AG04449 (cell line): ENCODE measurements at places on chromosomes 1 and 21.

- DNase-seq: no peak
These were observed 116.0 kb upstream of the IFFO2 start for GRCh38 chr1:19072285-19072981.

DNA sequence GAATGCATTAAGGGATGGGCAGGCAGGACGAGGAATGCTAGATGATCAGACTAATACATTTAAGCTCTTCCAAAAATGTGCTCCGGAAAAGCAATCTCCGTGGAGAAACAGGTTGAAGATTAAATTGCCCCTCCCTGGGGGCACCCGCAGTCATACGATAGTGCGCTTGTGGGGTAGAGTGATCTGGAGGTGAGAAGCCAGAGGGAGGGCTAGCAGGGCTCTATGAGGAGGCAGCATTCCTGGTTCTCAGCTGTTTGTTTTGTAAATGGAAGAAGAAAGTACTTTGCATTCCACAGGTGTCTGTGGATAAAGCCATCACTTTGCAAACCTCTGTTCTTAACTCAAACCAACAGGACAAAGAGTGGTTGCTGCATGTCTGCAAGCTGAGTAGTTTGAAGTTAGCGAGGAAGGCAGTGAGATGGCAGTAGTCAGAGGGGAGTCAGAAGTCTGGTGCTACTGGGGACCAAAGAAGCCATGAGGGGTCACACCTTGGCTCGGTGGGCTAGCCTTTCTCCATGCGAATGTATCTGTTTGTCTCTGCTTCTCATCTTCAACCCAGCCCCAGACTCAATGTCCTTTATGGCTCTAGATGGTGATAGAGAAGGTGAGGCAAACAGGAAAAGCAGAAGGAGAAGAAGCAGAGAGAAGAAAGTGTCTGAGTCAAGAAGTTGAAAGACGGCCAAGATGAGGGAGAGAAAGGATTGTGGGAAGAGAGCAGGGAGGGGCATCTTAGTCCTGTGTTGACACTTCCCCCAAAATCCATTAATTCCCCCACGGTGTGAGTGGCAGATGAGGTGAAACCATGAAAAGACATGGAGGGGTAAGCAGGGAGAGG, 65.2 kb upstream of the GJA8 start:
- no peak for DNase-seq

DNA sequence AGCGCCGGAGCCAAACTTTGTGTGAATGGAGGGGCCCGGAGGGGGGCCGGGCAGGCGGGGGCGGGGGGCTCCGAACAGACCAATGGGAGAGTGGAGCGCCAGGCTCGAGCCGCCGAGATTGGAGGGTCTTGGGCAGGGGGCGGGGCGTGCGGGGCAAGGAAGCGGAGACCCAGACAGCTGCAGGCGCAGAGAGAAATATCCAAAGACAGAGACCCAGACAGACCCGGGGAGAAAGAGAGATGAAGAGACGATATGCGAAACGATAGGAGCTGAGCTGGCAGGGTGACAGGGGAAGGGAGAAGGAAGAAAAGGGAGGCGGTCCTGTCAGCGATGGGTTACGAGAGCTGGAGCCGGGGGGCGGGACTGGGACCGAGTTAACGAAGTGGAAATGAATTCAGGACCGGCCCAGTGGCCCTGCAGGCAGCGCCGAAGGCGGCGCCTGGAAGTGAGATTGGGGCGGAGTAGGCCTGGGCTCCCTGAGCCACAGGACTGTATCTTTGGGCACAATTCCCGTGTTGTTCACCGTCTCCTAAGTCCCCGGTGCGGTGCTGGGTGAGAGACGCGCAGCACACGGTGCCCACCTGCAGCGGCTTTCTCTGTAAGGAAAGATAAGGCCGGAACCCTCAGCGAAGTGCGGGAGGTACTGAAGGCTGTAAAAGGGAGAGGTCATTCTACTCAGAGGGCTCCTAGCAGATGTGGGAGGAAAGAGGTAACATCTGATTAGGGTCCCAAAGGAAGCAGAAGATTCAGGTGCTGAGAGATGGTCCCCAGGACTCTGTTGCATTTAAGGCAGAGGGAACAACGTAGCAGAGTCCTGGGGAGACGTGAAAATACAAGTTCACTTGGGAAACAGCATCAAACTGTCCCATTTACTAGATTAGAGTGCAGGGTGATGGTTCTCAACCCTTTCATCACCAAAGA, 543 bp upstream of the KCNJ10 start:
- DNase-seq: no peak

DNA sequence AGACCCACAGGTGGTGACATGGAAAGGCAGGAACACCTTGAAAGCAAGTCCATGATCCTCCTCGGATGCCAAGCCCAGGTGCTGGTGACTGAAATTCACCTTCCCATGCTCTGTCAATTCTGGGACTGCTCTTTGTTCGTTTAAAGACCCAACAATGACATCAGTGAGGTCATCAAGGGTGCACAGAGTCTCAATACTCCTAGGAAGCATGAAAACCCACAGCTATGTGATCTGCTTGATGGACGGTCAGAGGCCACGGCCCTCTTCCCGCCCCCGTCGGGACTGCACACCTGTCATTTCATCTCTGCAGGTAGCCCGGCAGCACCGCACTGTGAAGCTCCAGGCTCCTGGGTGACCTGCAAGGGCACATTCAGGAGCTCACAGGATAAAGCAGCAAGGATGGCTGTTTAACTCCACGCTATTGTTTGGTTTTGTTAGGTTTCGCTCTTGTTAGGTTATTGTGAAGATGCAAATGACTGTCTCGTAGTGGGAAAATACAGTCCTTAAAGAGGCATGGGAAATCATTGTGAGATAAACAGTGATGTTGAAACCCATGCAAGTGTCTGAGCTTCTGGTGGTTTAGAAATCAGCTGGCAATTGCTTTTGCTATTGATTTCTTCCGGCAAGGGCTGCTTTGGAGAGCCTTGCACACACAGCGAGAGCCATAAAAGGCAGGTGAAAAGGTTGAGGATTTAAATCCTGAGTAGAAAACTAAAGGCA, 124.8 kb upstream of the AJAP1 start:
- DNase-seq: no peak

GRCh38 chr1:62368989-62369388, 49.8 kb upstream of the KANK4 start:
- DNase-seq: no peak

DNA sequence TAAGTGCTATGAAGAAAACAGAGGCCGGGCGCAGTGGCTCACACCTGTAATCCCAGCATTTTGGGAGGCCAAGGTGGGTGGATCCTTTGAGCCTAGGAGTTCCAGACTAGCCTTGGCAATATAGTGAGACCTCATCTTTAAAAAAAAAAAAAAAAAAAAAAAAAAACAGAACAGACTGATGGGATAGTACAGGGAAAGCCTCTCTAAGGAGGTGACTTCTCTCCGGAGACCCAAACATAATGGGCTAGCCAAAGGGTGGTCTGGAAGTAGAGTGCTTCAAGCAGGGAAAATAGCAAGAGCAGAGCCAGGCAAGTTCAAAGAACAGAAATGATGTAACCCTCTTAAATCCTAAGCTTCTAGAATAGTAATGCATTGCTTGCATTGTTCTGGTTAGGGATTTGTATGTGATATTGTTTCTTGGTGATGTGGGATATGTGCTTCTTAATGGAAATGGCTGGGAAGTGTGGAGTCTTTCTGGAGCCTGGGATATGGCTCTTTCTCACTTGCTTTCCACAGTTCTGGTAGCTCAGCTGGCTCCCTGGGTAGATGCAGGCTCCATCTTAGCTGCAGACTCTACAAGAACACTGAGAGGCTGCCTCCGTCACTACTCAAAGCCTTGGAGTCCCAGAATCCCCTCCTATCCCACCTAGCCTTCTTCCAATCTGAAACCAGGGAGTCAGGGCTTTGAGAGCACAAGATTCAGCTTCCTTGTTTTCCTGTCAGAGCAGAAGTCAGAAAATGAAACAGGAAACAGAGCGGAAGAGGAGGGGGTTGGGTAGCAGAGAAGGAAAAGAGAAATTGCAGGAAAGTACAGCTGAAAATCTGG, 1.9 kb upstream of the PIGV start:
- DNase-seq: no peak

DNA sequence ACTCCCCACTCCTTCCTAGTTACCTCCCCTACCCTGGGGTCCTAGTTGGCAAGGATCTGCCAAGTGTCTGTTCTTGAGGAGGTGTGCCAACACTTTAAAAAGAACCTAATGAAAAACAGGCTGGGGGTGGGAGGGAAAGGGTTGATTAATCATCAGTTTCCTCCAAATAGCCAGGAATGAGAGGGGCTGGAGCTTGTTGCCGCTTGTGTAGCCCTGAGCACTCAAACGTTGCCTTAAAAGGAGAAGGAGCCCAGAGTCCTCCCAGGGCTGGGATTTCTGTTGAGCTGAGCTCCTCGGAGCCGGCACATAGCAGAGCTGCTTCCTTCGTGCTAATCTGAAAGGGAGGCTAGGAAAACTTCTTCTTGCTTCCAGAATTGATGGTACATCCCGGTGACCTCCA, 15.9 kb downstream of the SHISA4 start:
- peak; percentile 84 for DNase-seq

DNA sequence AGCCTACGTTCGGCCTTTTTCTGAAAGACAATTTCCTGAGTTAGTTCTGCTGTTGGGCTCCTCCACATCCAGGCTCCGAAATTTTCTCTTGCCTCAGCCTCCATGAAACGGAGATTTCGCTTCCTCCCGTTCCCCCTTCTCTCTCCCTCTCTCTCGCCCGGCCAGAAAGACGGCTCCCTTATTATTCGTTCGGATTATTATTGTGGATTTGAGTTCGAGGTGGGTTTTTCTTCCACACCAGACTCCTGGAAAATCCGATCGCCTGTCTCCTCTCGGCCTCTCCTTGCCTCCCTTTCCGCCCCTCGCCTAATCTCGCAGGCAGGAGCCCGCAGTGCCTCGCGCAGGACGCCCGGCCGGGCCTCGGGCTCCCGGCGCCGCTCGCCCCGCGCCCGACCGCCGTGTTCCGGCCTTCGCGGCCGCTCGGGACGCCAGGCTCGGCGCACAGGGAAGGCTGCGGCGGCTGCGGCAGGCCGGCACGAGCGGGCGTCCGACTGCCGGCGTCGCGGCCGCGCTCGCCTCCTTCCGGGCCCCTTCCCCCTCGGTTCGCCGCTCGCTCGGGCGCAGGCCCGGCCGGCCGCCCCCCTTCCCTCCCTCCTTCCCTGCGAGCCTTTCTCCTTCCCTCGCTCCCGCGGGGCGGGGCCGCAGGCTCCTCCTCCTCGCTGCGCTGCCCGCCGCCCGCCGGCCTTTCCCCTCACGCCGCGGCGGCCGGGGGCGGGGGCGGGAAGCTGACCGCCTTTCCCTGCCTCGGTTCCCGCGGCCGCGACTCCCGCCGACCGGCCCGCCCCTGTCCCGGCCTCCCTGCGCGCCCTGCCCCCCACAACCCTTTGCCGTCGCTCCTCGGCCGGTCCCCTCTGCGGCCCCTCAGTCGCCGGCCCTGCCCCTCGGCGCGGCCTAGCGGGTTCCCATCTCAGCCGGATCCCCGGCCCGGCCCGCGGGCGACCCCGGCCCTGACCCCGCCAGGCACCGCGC, at the start of gene ARHGEF11:
TSS of gene ARHGEF11 (minus strand) at position 493 of the 969 bp plus-strand sequence. CDS start 1,412 bp downstream, outside the sequence.
- peak; percentile 21 for DNase-seq

DNA sequence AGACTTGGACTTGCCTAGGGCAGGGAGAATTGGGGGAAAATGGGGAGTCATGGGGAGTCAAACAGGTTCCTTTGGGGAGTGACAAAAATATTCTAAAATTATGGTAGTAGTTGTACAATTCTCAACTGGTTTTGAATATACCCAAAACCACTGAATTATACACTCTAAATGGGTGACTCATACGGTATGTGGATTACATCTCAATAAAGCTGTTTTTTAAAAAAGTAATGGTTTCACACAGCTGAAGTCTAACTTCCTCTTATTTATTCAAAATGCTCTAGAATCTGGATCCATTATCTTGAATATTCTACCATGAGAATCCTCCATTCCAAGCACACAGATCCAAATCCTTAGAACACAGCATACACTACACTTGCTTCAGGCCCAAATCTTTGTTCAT, 11.1 kb downstream of the EIF4G3 start:
- DNase-seq: no peak

DNA sequence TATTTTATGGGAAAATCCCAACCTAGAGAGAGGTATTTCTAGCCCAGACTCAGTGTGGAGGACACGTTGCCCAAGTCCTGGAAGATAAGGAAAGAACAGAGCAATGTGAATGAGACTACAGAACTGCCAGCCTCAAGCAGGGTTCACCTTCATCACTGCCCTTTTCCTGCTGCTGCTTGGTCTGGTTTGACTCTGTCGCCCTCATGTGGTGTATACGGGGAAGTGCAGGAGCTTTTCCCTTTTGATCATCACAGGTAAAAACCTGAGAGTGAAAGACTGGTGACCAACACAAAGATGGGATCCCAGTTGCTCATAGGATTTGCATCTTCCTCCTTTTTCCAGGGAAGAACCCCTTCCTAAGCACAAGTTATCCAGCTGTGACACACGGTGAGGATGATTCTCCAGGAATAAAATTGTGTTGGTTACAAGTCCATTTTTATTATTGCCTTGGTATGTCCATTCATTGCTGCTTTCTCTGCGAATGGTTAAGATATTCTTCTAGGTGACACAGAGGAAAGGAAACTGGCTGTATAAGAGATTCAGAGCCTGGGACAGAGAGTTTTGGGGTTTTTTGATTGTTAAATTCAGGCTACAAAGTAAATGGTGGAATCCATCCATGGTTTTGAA, 89.5 kb upstream of the CD53 start:
- no peak for DNase-seq

GRCh38 chr1:182707122-182707521, 22.7 kb upstream of the RGS8 start:
- DNase-seq: no peak
